HT-29 (cell line): ENCODE measurements at places on chromosomes 2 and 18. TPM values are rescaled to one million over a fixed set of nuclear protein-coding genes. Genes with fewer than 3 reads are reported as not detected.
A peak's percentile ranks its signal among the peaks of the same experiment; 100 is the strongest.

The CD207 gene
- not detected in 2 replicates for total RNA-seq

GRCh38 chr2:226137201-226137811 lies 662.3 kb downstream of the IRS1 start:
- peak; percentile 59 for DNase-seq

DNA sequence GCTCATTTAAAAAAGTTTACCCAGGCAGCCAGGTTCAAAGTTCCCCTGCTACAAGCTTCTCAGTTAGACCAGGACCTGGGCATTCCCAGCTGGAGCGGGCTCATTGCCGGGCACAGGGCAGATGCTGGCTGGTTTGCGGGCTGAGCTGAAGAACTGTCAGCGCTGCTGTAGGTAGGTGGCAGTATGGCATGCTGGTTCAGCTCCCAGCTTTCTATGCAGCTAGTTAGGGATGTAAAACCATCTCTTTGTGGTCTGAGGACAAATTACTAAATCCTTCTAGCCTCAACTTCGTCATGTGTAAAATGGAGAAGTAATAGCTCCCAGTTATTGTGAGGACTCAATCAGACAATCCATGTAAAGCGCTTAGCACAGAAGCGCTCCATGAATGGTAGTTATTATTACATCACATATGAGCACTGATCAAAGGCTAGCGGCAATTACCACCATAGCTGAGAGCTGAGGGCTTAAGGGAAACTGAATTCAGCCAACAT lies 2.4 kb upstream of the LDLRAD4 start:
- peak; percentile 66 for DNase-seq

- DNase-seq = no peak
These were observed 10.4 kb downstream of the MYT1L start for GRCh38 chr2:2320486-2321199.

GRCh38 chr2:145323512-145323911 lies 803.6 kb upstream of the ZEB2 start:
- no peak for DNase-seq

GRCh38 chr2:37976411-37976810 lies 51.3 kb downstream of the RMDN2 start:
- DNase-seq = no peak

DNA sequence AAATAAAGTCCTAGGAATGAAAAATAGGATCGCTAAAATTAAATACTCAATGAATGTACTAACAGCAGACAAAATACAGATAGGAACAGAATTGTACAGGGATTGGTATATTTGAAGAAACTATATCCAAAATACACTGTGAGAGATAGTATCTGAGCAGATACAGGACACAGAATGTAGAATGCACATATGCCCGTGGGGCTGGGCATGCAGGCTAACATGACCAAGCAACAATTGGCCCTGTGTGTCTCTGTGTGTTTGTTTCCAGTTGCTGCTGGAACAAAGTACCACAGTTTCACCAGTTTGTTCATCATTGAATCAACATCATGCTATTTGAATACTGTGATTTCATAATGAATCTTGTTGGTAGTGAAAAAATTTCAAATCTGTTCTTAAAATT lies 127.6 kb downstream of the PMAIP1 start:
- DNase-seq = no peak

- DNase-seq = no peak
These were observed 182.1 kb downstream of the KCNH7 start for GRCh38 chr2:162656516-162656915.

DNA sequence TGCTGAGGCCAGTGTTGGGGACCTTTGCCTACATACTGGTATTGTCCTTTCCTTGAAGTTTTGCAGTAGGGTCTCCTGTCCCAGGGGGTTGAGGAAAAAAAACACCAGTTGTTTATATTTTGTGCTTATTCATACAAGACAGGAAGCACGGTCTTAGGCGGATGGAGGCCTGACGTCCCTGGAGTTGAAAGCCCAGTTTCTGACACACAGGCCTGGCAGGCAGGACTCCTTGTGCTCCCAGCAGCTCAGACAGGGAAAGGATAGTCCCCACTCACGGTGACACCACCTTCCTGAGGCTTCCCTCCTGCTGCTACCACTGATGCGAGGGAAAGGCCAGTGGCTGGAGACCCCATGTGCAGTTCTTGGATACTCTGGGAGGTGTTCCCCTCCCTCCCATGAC lies 15.5 kb upstream of the SP100 start:
- no peak for DNase-seq
